Left ventricle myocardium inferior (tissue), 1 donor: ENCODE measurements at places on chromosomes 4 and X.

- DNase-seq, result no peak
These were observed 231.8 kb upstream of the AGA start for GRCh38 chr4:177673985-177674489.

DNA sequence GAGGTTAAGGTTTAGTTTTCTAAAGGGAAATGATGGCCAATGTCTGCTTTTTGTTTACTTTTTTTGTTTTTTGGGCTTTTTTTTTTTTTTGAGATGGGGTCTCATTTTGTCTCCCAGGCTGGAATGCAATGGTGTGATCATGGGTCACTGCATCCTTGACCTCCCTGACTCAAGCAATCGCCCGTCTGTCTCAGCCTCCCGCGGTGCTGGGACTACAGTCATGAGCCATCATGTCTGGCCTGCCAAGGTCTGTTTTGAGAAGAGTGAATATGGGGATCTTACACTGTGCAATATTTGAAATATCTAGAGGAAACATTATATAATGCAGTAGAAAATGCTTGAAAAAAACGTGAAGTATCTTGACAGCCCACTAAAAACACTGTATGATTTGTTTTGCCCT is 162.5 kb downstream of the GASK1B start:
- no peak for DNase-seq

DNA sequence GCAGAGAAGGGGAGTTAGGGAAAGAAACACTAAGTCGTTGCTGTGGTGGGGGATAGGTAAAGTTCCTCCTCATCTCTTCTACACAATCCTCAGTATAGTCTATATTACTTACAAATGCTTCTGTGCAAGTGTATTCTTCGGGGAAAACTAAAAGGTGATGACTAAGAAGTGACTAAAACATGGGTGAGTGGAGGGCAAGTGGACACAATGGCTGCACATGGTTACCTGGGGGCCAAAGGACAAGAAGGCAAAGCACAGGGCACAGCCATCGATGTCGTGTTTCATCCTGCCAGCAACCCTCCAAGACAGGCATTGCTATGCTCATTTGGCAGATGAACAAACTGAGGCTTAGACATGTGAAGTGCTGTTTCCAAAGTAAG is 35.5 kb upstream of the CCKAR start:
- DNase-seq, result no peak

DNA sequence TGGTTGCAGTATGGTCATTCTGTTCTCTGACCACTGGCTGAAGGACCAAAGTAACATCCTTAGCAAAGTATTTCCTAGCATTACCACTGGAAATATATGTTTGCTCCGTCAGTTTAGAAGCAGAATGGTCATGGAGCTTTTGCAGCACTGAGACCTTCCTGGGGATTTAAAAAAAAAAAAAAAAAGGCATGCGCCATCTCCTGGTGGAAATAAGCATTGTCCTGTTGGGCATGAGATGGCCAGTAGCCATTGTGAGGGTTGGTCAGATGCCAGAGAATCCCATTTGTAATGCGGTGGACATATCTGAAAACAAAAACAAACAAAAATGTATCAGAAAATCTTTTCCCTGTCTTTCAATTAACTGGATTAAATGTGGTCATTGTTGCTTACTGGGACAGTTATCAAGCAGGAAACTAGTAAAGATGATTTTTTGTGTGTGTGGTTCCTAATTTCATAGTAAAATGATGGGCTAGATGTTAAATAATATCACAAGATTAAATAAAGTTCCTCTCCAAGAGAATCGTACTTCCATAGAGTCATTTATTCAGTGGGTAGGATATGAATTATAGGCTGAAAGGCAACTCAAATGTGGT is 139.6 kb downstream of the SOWAHB start:
- no peak for DNase-seq

DNA sequence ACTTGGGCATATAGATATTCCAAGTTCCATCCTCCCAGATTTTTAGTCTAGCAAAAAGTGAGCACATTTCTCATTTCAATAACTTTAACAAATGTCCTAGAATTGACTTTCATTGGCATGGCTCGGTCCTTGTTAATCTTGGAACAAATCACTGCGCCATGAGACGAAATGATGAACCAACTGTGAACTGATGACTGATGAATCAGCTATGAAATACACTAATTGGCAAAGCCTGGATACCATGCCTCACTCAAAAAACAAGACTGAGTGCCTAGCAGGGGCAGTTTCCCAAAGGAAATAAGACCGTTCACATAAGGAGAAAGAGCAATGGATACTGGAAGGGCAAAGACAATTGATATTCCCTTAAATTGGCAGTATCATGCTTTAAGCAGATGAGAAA is 248.6 kb upstream of the VEGFC start:
- DNase-seq, result no peak

- peak; percentile 15 for DNase-seq
These were observed 232.3 kb downstream of the FRMPD4 start for GRCh38 chrX:12370497-12370986.

DNA sequence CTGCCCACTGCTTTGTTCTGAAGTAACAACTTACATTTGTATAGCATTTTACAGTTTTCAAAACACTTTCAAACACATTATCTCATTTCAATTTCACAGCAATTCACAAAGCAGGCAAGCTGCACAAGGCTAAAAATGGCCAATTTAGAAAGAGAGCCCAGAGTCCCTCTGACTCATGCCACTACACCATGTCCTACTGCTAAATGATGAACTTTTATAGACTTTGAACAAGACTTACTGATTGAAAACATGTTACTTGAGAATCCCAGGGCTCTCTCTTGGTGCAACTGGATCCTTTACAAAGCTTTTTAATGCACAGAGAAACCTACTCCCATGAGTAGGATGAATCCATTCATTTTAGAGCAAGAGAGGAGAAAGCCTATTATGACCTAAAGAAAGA is 5.8 kb upstream of the G3BP2 start:
- no peak for DNase-seq

DNA sequence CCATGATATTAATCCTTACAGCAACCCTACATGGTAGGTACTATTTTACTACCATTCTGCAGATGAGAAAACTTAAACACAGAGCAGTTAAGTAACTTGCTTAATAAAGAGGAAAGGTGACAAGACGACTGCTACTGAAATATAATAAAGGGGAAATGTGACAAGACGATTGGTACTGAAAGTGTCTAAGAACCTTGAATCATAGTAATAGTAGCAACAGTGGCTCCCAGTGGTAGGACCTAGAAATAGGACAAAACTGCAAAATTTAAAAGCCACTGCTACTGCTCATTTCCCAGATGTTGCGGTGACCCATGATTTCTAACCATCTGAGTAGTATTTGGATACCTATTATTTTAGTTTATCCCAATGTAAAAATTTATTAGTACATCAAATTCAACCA is 89.5 kb downstream of the TASL start:
- DNase-seq, result no peak

DNA sequence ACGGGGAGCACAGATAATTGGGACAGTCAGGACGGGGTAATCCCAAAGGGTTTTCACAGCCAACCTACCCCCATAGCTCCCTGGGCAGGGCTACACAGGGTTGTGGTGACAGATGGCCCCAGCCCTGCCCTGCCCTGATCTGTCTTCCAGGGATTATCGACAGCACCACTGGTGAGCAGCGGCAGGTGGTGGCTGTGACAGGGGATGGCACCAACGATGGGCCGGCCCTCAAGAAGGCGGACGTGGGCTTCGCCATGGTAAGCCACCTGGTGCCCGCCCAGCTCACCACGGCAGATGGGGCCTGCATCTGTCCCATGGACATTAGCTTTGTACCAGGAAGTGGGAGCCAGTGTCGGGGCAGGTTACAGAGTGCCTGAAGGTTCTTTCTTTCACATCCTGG is 39.3 kb downstream of the ATP2B3 start:
- DNase-seq, result no peak

DNA sequence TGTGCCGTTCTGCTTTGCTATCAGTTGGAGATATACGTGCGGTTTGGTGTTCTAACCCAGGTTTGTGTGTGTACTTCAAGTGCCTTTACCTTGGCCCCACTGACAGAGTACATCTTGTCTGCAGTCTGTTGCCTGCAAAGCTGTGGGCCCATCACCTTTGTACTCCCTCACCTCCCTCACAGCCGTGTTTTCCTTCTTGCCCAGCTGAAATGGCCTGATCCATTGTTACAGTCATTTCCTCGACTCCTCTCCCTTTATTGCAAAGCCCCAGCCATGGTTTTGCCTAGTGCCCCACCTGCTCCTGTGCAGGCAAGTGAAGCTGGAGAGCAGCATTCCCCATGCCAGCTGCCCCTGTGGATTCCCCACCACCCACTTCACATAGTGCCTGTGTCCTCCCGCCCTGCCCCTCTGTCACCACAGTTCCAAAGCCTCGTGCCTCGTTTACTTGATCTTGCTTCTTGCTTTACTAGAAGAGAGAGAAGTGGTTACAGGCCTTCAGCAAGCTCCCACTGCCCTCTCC is 55.2 kb upstream of the TLR2 start:
- no peak for DNase-seq

- DNase-seq, result no peak
These were observed 92.4 kb downstream of the CC2D2A start for GRCh38 chr4:15562114-15562513.

DNA sequence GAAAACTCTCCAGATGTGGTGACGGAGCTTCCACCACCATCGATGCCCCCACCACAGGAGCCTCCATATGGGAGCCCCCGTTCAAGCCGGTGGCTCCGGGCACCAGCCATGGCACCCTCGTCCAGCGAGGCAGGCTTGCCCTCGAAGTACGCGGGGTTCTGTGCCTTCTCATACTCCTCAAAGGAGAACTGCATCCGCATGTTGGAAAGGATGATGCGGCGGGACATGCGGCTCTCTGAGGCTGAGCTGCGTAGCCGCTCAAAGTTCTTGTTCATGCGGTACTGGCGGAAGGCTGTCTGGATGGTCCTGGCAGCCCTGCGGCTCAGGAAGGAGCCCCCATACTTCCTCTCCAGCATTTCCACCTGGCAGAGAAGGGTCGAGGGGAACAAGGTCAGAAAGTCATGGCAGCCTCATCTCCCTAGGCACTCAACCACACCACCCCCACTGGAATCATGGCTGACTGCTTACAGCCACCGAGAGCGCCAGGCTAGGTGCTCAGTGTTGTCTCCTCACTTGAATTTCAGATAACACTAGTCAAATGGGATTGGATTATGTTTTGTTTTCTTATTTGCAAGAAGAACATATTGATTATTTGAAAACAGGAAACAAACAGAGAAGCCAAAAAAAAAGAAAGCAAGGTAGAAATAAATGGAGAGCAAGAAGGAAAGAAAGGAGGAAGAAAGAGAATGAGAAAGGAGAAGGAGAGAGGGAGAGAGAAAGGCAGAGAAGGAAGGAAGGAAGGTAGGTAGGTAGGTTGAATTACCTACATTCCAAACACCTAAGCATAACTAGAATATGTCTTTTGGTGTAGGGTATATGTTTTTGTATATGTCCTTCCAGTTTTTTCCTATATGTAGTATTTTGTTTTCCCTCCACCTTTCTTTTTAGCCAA is 26.6 kb downstream of the IQSEC2 start:
- DNase-seq, result no peak

- no peak for DNase-seq
These were observed 53.7 kb downstream of the ZAR1 start for GRCh38 chr4:48543796-48544195.

DNA sequence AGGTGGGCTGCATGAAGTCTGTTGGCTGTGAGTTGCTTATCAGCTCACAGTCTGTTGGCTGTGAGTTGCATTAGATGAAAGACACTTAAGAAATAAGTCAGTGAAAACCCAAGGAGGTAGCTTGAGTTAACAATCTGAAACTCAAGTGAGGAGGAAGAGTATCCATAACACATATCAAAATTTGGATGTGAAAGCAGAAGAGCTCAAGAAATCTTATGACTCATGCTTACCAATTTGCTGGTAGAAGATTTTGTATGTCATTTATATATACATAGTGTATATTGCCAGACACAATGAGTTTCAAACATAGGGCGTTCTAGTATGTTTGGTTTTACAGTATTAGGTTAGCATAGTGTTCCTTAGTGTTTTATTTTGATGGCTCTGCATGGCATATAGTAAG is 107.4 kb downstream of the DDIT4L start:
- DNase-seq, result no peak

GRCh38 chr4:39713691-39714090 is 15.8 kb downstream of the UBE2K start:
- DNase-seq, result no peak

- no peak for DNase-seq
These were observed 2.9 kb downstream of the LAMTOR3 start for GRCh38 chr4:99891351-99891750.

GRCh38 chrX:63514569-63515080 is 163.5 kb upstream of the SPIN4 start:
- no peak for DNase-seq

GRCh38 chr4:45732161-45732560 is 391.7 kb downstream of the GABRG1 start:
- DNase-seq, result no peak

DNA sequence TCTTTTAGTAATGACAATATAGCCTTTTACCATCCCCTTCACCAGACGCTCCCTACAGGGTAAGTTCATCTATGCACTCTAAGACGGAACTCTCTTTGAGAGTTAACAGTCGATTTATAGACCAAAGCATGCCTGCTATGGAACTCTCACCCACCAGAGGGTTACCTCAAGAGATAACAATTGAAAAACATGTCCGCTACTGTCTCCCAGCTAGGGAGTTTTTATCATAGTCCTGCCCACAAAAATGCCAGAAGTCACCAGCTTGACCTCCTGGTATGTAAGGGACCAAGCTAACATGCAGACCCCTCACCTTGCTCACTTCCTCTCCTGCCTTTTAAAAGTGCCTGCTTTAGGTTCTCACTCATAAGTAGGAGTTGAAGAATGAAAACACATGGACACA is 16.7 kb upstream of the YTHDC1 start:
- DNase-seq, result no peak

DNA sequence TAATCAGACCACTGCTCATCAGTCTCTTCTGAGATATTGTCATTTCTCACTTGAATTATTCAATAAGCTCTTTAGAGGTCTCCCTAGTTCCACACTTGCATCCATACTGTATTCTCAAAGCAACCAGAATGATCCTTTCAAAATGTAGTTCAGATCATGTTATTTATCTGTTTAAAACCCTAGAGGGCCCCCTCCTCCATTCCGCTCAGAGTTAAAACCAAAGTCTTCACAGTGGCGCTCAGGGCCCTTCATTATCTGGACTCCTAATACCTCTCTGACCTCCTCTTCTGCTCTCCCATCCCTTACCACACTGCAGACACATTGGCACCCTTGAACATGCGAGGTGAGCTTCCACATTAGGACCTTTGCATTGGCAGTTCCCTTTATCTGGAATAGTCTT is 32.7 kb upstream of the HPGDS start:
- DNase-seq, result no peak

DNA sequence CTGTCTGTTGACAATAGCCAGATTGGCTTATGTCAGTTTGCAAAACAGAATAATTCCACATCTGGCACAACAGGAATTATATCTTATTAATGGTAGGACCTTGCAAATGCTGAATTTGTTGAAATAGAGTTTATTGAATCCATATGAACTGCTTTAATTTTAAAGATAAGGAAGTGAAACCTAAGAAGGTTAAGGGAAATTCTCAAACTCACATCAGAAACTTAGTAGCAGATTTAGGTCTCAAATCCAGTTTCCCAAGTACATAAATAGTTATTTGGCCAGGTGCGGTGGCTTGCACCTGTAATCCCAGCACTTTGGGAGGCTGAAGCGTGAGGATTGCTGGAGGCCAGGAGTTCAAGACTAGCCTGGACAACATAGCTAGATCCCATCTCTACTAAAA is 117.1 kb downstream of the HNRNPD start:
- DNase-seq, result no peak

GRCh38 chrX:802846-803245 is 172.3 kb downstream of the SHOX start:
- DNase-seq, result no peak

- no peak for DNase-seq
These were observed 263.0 kb upstream of the ZFP42 start for GRCh38 chr4:187732524-187732923.
